ENCODE measurements at places on chromosomes 5 and 9.

GRCh38 chr9:122807271-122807900, 7.5 kb downstream of the OR1K1 start:
- DNase-seq = no peak

GRCh38 chr5:55052383-55052931, 28.4 kb downstream of the GZMK start:
- no peak for DNase-seq

DNA sequence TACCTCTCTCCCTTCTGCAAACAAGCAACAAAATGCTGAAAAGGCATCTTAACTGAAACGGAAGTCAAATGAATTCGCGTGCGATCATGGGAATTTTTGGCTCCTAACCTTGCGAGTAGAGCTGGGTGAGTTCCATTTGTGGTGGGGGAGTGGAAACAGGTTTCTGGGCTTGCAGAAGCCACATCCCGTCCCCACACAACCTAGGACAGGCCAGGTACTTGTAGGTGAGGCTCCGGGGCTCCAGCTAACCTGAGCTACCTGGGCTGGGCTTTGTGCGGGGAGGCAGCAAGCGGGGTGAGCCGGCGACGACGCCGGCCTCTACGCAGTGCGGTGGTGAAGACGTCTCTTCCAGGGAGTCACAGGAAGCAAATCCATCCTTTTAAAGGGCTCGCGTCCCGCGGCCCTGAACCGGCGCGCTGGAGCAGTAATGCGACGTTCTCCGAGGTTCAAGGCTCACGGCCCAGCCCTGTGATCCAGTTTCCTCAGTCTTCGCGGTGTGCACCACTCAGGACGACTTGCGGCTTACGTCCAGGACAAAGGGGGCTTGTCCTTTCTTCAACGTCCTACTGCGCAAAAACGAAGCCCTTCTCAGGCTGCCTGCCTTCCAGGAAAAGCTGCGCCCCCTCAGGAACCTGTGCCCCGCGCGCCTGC, 567 bp upstream of the SPIN1 start:
- peak; percentile 72 for DNase-seq

DNA sequence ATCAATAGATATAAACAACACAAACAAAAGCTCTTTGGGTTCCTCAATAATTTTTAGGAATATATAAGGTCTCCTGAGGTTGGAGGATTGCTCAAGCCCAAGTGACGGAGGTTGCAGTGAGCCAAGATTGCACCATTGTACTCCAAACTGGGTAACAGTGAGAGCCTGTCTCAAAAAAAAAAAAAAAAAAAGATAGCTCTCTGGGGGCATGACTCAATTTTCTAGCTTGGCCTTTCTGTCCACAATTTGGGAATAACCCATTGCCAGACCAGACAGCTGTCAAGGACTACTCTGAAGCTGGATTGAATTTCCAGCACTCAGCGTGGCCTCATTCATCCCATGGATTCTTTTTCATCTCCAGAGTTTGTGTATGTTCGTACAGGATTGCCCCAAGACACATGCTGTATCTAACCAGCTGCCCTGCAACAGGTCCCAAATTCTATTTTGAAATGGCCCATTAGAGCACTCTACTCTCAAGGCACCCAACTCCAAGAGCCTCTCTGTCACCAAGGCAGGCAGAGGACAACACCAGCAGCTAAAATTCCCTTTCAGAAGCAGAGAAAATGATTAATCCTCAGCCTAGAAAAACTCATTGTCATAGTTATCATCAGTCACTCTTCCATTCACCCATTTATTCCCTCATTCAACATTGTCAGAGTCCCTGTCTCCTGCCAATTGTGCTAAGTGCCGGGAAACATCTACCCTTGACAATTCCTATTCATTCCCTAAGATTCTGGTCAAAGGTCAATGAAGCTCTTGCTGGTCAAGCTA, 8.7 kb downstream of the FAM193B start:
- DNase-seq = peak; percentile 48

GRCh38 chr9:135402048-135402738, 77.4 kb upstream of the PPP1R26 start:
- no peak for DNase-seq

GRCh38 chr9:92638621-92639101, 31.3 kb downstream of the IPPK start:
- no peak for DNase-seq

DNA sequence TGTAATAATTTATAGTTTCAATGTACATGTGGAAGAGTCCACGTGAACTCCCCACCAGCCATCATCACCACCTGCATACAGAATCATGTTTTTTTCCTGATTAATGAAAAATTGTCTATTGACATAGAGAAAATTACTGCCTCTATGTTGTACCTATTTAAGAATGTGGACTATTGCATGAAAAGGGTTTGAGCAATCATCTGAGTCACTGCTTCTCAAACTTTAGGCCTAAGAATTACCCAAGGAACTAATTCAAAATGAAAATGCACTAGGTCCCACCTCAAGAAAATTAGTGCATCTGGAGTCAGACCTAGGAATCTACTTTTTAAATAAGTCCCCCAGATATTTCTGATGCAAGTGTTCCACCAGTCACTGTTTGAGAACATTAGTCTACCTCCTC, 709.3 kb downstream of the MAT2B start:
- no peak for DNase-seq

GRCh38 chr9:74838351-74838750, 49.4 kb downstream of the TRPM6 start:
- no peak for DNase-seq

DNA sequence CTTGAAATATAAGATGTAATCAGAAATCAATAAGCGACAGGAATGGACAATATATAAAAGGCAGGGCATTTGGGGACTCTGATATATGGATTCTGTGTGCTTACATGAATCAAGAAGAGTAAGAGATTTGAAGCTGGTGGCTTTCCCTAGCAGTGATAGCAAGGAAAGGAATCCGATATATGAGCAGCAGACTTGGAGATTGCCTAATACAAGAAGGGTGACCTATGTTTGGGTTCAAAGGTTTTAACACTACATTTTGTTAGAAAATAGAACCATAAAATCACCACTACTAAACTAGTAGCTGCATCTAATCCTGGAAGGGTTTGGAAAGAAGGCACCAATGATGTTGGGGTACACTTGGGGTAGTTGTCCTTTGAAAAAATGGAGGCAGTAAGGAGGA, 2.4 kb upstream of the OR1L3 start:
- no peak for DNase-seq

GRCh38 chr5:83050723-83051340, 26.4 kb downstream of the TMEM167A start:
- DNase-seq = no peak

GRCh38 chr5:125140855-125141254, 394.4 kb upstream of the ZNF608 start:
- DNase-seq = peak; percentile 50

- no peak for DNase-seq
These were observed 107.1 kb downstream of the MUSK start for GRCh38 chr9:110775724-110776123.

DNA sequence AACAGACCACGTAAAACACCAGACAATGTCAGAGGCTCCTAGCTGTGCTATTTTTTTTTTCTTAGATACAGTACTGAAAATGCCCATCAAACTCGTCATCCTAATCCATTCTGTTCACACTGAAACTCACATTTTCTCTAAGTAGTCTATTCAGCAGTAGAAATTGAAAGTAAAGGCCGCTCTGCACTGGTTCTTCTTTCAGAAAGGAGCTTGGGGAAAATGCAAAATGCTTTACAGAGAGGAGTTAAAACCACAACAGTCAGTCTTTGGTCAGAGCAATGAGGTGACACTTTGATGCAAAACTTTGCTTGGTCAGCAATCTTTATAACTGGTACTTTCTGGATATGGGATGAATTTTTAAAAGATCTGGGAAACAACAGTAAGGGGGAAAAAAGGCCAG, 43.8 kb upstream of the SUSD1 start:
- DNase-seq = no peak

DNA sequence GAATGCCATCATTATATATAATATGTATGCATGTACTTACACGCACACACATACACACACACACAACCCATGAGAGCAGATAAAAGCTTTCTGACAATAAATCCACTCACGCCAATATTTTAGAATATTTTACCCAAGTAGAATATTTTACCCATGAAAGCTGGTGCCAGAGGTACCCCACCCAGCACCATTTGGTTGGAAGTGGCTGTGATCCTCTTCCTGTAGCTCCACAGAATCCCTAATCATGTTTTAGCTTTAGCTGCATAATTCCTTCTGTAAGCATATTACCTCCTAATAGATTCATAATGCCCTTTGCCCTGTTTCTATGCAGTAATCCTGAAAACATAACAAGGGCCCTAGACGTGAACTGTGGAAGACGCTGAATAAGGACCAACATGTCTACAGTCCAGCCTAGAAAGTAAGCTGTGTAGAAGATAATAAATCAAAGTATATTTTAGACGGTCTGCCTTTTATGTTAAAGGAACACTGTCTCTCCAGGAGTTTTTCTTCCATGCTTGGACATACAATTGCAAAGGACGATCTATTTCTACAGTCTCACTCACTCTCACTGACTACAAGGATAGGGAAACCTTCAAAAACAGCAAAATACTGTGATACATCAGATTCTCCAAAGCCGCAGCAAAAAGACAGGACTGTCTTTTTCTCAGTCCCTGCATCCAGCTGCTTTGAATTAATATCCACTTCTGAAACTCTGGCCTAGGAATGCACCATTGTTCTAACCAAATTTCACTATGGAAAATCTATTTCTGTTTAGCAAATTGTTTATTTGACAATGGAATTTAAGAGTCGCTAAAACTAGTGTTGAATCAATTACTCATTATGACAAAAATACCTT, 98.2 kb downstream of the USP20 start:
- DNase-seq = no peak

GRCh38 chr5:43312699-43313034, 545 bp downstream of the HMGCS1 start:
- no peak for DNase-seq

DNA sequence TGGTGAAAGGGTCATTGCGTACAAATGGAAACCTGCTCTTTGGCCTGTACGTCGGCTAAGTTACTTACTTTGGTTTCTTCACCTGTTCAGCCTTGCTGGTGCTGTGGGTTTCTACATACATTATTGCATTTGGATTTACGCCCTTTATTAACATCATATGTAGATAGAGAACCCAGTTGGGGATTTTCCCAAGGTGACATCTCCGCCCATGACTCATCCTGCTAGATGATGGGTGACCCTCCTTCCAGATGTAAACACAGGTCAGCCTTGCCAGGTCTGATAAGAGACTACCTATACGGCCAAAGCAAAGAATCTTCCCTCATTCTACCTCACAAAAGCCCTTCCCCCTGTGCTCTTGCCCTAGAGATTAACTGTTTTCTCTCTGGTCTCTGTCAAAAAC, 360.9 kb downstream of the KDM4C start:
- DNase-seq = no peak

Measured in right hindlimb (tissue), 1 donor.